Fibroblast of skin of left quadriceps (primary cell): ENCODE measurements at places on chromosomes 3 and 15.

- no peak for DNase-seq
Measured at GRCh38 chr15:74692327-74692726, 3.5 kb downstream of the EDC3 start.

- peak; percentile 17 for DNase-seq
Measured at GRCh38 chr3:151044706-151045105, 40.8 kb upstream of the MED12L start.

- DNase-seq, result no peak
Measured at GRCh38 chr3:44902628-44903027, 28.2 kb downstream of the TGM4 start.

DNA sequence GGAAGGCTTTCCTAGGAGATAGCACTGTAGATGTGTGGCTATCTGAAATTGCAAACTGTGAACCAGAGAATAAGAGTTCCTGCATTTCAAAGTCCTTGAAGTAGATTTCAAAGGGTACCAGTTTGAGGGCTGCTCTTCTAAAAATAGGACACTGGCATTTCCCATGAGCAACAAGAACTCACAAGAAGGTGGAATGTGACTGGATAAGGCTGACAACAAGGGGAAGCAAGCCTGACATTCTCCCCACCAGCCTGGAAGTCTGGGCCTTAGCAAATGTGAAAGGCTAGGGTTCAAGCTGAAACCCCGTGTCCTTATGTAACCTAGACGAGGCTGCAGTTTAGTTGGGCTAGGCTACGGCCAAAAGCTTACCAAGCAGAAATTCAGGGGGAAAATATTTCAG lies 18.7 kb upstream of the TJP1 start:
- no peak for DNase-seq

DNA sequence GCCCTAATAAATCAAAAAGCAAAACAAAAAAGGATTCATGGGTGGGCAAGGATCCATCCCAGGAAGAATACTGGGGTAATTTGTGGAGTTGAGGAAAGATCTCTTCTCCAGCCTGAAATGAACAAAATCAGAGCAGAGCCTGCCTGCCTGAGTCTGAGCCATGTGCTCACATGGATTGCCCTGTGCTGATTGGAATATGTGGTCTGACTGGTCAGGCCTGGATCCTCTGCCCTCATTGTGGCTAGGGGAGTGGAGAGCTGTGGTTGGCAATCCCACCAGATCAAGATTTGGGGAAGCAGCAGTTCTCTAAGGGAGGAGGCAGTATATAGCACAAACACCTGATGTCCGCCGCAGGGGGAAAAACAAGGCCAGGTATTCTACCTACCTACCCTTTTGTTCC lies 6.8 kb upstream of the NUDT16 start:
- DNase-seq, result no peak

GRCh38 chr3:99357131-99357530 lies 281.3 kb upstream of the COL8A1 start:
- DNase-seq, result peak; percentile 10

- no peak for DNase-seq
Measured at GRCh38 chr3:180626844-180627243, 24.9 kb downstream of the TTC14 start.

- no peak for DNase-seq
Measured at GRCh38 chr15:22951381-22952280, 28.5 kb downstream of the CYFIP1 start.

DNA sequence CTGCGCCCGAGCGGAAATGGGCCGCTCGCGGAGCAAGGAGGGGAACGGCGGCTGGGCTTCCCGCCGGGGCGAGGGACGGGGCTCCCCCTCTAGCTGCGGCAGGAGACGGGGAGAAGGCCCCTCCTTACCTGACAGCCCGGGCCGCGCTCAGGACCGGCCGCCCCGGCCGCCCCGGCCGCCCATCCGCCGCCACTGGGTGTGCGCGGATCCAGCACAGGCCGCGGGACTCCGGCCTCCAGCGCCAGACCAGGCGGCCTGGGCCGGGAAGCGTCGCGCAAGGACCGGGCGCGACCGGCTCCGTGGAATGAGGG lies 296 bp downstream of the TPRA1 start:
- DNase-seq, result no peak

- DNase-seq, result no peak
Measured at GRCh38 chr3:127172211-127172610, 20.7 kb upstream of the PRR23E start.

DNA sequence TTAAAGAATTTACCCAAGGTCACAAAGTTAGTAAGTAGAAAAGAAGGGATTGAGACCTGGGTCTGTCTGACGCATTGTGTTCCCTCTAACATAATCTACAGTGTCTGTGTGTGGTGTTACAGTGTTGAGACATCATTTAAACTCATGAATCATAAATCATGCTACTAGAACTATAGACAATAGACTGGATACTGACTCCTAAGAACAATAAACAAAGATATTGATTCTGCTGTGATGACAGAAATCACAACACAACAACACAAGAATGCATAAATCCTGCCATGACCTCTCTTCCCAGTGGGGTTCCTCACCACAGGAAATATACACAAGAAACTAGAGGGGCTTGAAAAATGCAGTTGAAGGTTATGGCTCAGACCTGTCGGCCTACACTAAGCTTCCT lies 44.3 kb downstream of the TRIM69 start:
- DNase-seq, result no peak

GRCh38 chr15:69474291-69474690 lies 21.7 kb downstream of the RPLP1 start:
- no peak for DNase-seq

DNA sequence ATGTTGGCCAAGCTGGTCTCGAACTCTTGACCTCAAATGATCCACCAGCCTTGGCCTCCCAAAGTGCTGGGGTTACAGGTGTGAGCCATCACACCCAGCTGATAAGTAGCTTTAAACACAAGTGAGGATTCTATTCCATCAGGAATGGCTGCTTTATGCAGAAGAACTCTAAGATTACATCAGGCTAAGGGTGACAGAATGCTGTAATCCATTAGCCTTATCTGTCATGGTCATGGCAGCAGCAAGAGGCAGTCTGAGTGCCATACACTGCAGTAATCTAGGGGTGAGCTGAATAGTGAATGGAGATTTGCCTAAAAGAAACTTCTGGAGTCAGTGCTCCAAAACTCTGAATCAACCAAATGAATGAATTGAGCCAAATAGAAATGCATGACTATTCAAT lies 39.6 kb downstream of the LIPC start:
- DNase-seq, result no peak

- no peak for DNase-seq
Measured at GRCh38 chr3:53111822-53112221, 18.4 kb downstream of the RFT1 start.

GRCh38 chr15:59273234-59273633 lies 66.6 kb downstream of the LDHAL6B start:
- no peak for DNase-seq

DNA sequence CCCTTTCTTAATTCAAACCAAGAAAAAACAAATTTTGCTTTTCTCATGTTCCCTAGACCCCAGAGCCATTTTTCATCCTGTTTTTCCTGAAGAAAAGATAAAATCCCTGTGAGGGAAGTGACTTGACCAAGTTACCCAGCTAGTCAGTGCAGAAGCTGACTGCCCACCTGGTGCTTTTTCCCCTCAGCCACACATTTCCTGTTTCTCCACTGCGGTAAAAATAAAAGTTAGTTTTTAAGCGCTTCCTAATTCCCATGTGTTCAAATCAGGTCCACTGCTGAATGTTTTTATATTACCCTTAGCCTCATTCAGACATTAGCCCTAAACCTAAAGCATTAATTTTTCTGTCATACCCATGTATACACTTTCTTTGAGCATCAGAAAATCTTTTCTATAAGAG lies 26.1 kb downstream of the PPP2R3A start:
- DNase-seq, result no peak

GRCh38 chr15:26866298-26867199 lies at the start of gene GABRA5:
Gene GABRA5 (plus strand): TSS chr15:26867062. CDS start chr15:26869249, 2,187 bp downstream.
- peak; percentile 38 for DNase-seq

- DNase-seq, result no peak
Measured at GRCh38 chr3:185878920-185879319, 54.1 kb upstream of the IGF2BP2 start.

DNA sequence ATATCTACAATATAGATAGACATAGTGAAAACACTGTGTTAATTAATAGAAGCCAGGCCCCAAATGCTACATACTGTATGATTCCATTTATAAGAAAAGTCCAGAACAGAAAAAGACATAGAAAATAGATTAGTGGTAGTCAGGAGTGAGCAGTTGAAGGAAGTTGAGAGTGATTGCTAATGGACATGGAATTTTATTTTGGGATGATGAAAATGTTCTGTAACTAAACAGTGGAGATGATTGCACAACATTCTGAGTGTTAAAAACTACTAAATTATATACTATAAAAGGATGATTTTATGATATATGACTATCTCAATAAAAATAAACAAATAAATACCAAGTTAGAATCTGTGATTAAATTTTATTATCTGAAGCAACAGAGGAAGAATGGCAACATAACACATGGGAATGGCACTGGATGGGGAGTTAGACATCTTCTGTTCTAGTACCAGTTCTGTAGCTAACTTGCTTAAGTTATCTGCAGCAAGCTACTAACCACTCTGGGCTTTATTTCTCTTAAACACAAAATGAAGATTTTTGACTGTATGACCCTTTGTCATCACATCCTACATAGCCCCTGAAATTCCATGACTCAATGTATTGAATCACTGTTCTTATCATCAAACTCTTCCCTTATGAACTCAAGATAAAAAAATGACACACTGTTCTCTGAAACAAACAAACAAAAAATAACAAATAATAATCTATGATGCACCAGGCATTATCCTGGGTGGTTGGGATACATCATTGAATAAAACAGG lies 612.7 kb downstream of the TBL1XR1 start:
- DNase-seq, result peak; percentile 77

DNA sequence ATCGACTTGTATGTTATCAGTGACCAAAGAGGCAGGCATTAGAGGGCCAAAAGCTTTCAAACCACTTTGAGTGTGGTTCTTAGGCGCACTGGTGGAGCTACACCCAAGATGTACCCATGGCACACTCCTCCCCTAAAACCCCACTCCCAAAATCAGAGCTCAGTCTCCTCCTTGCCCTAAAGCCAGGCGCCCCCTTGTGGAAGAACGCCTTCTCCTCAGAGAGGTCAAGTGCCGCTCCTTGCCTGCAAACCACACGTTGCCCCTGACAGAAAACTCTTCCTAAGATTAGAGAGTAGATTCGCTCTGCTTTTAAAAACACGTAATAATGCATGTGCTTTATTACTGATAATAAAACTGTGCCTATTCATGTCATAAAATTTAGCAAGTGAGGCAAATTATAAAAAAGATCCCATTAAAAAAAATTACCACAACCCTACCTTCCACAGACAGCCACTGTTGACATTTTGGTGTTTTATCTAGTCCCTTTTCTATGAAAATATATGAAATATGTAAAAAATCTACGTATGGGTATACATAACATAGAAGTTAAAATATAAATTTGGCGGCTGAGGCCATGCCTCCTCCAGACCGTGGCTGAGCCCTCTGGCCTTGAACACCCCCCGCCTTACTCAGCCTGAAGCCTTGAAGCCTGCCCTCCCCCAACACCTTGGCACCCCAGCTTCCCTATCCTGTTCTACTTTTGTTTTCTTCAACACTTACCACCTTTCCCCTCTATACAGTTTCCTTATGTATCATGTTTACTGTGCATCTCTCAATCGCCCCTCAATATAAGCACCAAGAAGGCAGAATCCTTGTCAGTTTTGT lies 33.5 kb downstream of the BCL2L10 start:
- peak; percentile 31 for DNase-seq

DNA sequence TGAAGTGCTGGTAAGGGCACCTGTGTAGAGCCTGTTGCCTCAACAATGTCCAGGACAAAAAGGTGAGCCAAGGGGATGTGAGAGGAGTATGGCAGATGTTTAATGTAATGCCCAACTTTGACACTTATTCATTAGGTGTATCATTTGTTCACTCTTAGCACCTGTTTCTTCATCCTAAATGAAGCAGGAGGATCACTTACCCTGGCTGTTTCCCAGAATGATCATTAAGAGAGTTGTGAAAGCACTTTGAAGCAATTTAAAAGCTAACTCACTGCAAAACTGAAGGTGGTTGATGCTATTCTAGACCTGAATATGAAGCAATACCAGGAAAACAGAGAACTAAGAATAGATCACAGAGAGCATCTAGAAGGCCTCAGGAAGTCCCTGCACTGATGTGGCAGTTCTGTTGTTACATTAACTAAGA lies 3.4 kb upstream of the HHLA2 start:
- no peak for DNase-seq

- DNase-seq, result no peak
Measured at GRCh38 chr15:66151809-66152208, 101.7 kb downstream of the MEGF11 start.

DNA sequence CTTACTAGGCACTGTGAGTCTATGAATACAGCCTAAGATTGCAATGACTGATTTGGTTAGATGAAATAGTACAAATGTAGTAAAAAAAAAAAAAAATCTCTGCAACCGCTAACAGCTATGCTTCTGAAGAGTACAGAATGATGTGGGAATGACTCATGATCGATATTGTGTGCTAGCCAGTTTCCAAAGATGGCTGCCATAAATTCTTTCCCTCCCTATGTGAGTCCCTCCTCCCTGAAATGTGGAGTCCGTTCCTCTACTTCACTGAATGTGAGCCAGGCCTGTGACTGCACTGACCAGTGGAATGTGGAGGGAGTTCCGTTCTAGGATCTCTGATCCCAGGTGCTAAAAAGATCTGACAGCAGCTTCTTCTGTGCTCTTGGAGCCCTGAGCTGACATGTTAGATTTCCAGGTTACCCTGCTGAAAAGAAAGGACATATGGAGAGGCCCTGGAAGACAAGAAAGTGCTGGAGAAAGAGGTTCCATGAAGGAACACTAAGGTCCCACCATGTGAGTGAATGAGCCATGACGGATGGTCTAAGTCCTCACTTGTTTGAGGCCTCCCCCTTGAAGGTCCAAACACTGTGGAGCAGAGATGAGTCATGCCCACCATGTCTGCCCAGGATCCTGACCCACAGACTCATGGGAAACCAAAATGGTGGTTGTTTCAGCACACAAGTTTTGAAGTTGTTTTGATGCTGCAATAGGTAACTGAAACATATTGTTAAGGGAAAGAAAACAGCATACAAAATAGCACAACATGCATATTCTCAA lies 46.3 kb downstream of the DGKG start:
- no peak for DNase-seq

- no peak for DNase-seq
Measured at GRCh38 chr15:89623165-89623564, 32.1 kb downstream of the KIF7 start.

GRCh38 chr3:122366379-122366749 lies 16.7 kb downstream of the MIX23 start:
- DNase-seq, result no peak

- no peak for DNase-seq
Measured at GRCh38 chr3:12371525-12372140, 82.8 kb downstream of the PPARG start.

DNA sequence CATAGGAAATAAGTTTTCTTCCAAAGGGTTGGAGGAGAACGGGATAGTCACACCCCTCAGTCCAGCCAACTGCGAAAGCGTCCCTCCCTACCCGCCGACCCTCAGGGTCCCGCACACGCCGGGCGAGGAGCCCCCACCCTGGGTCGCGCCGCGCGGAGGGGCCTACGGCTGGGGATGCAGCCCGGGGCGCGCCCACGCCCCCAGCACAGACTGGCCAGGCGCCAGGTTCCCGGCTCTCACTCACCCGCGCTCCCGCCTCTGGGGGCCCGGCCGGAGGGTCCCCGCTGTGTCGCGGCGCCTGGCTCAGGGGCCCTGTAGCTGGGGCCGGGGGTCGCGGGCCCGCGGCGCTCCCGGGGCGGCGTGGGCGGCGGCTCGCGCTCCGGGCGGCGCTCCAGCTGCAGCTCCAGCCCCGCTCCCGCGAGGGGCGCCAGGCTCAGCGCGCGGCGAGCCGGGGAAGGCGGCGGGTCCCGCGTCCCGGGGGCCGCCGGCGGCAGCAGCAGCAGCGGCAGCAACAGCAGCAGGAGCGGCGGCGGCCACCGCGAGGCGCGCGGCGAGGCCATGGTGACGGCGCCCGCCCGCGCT lies 375 bp downstream of the HEG1 start:
- no peak for DNase-seq
